ENCODE measurements at places on chromosomes 4 and X.

DNA sequence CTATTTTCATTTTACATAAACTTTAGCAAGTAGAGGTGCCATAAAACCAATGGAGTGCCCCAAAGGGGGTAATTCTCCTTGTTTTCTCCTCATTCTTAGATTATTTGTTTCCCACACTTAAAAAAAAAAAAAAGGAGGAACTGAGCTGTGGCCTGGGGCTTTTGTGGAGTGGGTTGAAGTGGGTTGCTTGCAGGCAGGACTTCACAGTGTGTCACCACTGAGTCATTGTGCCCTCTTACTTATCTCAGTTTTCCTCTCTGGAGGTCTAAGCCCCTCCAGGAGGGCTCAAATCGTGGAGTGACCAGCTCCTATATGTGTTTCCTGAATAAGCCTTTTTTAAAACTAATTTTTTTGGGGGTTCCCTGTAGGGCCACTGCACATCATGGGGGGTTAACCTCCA is 69.0 kb downstream of the SLC16A2 start:
- no peak for DNase-seq

GRCh38 chr4:165609653-165610052 is 230.8 kb downstream of the CPE start:
- DNase-seq, result no peak

DNA sequence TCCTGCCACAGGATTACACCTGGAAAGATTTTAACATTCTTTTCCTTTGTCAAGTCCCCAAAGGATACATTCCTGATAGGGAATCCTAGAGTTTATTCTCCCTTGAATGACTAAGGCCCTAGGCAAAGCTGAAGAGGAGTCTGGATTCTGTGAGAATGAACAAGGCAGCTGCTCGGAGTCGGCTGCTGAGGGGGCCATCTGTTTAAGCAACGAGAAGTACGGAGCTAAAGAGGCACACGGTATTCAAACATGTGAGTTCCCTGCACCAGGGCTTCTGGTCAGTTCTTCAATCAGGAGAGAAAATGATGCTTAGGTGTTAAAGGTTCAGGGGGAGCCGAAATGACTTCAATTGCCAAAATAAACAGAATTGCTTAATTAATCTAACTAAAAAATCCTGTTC is 97.6 kb downstream of the MGST2 start:
- DNase-seq, result no peak

- DNase-seq, result peak; percentile 19
Observed at GRCh38 chr4:128803783-128804182, 5.7 kb upstream of the JADE1 start.

GRCh38 chrX:119105826-119106225 is 21.8 kb downstream of the KIAA1210 start:
- DNase-seq, result no peak

GRCh38 chr4:143488687-143489086 is 24.8 kb upstream of the SMARCA5 start:
- no peak for DNase-seq

GRCh38 chr4:151408630-151409469 is at the start of gene FHIP1A:
Gene FHIP1A, plus strand, starts transcription at chr4:151409176. Its CDS starts 157,084 bp downstream, at chr4:151566260.
- DNase-seq, result peak; percentile 80

GRCh38 chrX:36214924-36215323 is 295.4 kb downstream of the CFAP47 start:
- no peak for DNase-seq

DNA sequence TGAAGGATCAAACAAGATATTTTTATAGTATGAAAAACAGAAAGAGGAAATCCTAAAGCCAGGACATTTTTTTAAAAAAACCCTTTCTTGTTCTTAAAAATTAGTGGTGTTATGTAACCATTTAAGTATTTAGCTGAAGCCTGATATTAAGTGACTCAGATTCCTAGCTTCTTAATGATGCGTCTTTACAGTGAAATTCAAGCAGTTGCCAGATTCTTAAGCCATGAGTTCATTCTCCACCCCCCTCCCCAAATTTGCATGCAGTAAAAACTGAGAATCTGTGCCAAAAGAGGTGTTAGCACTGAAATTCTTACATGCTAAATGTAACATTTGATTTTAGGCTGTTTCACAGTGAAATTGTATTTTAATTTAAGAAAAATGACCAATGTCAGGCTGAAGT is 180.8 kb downstream of the RAPGEF2 start:
- DNase-seq, result no peak

- no peak for DNase-seq
Observed at GRCh38 chr4:60737858-60738257, 462.3 kb upstream of the ADGRL3 start.

DNA sequence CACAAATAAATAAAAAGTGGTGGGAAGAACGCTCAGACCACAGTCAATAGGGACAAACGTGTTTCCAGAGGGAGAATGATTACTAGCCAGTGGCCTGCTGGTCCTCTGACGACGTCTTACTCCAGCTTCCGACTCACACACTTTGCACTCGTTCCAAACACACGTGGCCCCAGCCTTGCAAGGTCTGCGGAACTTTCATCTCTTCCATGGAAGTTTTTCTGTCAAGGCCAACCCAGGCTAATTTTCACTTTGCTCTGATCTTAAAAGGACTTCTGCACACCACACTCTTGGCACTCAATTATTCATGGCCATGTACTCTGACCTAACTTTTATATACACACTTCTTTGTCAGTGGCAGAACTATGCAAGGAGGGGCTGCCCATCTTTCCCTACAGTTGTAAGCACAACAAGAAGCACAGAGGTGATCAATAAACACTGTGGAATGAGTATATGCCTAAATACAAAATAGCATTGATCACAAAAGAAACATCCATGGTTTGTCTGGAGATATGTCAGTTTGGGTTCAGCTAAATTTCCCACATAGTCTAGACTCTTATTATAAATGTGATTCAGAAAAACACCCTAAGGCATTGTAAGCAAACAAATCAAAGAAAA is 69.4 kb downstream of the STX18 start:
- DNase-seq, result no peak

DNA sequence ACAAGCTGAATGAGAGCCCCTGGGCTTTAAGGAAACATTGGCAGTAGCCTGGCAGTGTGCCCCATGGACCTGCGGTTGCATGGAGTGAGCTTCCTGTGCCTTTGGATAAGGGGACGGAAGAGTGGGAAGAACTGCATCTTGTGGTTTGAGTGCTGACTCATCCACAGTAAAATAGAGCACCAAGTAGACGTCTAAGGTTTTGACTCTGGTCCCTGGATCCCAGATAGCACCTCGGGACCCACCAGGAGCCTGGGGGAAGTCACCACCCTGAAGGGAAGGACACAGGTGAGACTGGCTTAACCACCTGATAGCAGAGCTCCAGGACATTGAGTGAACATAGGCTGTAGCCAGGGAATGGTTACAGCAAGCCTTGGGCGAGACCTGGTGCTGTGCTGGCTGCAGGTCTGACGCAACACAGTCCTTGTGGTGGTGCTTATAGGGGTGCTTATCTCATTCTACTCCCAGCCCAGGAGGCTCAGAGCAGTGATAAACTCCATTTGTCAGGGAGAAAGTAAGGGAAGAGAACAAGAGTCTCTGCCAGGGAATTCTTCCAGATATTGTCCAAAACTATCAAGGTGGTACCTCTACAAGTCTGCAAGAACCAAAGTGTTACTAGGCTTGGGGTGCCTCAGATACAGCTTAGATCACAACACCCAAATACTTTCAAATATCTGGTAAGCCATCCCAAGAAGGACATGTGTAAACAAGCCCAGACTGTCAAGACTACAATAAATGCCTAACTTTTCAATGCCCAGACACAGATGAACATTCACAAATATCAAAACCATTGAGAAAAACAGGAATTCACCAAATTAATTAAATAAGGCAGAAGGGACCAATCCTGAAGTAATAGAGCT is 123.6 kb upstream of the TET2 start:
- no peak for DNase-seq

DNA sequence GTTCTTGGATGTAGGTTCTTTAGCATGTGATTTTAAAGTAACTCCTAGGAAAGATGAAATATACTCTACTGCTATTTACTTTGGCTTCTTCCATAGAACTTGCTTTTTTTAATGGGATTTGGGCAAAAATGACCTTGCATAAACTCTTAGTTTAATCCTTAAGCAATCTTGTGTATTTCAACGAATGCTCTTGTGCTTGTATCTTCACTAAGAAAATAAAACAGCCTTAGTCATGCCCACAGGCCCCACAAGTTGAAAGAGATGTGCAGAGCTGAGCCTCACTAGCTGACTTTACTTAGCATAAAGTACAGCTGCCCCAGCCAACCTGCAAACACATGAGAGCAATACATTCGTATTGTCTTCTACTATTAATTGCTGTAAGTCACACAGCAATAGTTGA is 1609.2 kb downstream of the STIM2 start:
- no peak for DNase-seq

DNA sequence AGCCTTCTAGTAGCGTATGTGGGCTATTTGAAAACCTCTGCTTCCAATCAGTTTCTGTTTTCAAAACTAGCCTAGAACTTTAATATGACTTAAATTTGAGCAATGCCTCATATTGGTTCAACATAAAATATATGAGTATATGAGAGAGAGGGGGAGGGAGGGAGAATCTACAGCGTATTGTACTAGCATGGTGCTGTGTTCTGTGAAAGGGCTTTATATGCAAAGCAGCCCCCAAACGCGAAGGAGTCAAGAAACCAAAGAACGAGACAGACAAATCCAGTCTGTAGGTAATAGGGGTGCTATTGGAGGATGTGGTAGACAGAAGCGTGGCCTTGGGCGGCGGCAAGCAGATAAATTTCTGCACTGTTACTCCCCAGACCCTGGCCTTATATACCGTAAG is 784 bp upstream of the ANXA5 start:
- no peak for DNase-seq

DNA sequence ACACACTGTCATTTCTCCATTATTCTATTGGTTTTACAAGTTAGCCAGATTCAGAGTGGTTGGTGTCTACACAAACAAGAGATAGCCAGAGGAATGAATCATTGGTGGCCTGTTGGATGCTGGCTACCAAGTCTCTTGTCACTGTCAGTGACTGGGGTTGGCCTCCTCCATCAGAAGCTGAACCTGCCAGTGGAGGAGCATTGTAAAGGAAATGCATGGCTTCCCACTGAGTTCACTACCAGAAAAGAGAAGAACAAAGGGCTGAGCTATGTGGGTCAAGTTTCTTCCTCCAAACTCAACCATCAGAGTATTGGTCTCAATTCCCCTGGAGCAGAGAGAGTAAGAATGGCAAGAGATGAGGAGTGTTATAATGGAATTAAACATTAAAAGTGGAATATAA is 26.5 kb upstream of the ANKRD50 start:
- DNase-seq, result no peak

- no peak for DNase-seq
Observed at GRCh38 chr4:163590103-163590502, 95.6 kb downstream of the TMA16 start.

- no peak for DNase-seq
Observed at GRCh38 chr4:188993871-188994270, 854.6 kb downstream of the TRIML1 start.

DNA sequence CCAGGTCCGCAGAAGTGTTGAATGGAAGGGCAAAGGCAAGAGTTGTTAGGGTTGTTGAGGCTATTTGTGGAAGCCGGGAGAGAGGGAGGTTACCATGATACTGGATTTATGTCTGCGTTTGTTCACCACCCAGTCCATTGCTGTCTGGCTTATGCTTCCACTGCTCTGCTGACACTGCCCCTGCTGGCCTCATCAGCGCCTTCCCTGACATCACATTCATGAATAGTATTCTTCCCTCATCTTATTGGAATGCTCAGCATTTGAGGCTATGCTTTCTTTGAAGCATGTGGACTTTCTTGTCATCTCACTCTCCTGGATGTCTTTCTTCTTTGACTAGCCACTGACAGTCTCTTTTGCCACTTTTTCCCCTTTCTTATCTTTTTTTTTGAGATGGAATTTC is 10.3 kb downstream of the GNL3L start:
- no peak for DNase-seq

- DNase-seq, result no peak
Observed at GRCh38 chrX:41142130-41142910, 57.1 kb downstream of the USP9X start.

- DNase-seq, result no peak
Observed at GRCh38 chr4:47852136-47852535, 14.3 kb upstream of the CORIN start.

DNA sequence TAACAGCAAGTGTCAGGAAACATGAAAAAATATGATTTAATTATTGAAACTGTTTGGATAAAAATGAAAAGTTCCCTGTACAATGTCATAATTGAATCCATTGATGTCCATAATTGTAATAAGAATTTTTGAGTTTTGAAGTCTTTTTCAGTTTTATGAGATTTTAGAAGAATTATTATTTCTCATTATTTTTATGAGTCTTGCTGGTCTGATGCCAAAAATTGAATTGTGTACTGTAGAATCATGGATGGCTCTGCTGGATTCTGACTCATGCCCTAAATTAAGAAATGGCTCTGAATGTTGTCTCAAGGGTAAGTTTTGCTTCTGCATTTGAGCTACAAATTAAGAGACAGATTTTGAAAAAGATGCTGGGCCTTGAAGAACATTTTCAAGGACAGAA is 132.8 kb upstream of the MAP9 start:
- no peak for DNase-seq

GRCh38 chrX:150487369-150488094 is 80.9 kb upstream of the MTM1 start:
- no peak for DNase-seq

DNA sequence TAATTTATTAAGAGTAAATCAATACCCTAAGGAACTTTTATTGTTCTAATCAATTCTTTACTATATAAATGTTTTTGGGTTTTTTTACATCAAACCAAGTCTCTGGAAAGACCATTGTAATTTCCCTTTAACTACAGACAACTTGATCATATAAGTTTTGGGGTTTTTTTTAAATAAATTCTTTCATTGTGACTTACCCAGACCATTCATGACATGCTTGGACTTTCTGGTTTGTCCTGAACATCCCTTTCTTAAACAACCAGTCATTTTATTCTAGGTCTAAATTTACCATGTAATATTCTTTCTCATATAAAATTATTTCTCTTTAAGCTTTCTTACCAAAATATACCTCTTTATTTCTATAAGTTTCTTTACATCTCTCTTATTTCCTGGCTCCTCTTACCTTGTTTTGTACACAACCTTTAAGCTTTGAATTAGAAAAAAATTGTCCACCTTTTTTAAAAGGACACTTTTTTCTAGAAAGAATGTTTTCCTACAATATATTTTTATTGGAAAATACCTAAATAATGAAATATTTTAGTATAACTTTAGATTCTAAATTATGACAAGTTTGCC is 8.4 kb downstream of the CNGA1 start:
- no peak for DNase-seq

DNA sequence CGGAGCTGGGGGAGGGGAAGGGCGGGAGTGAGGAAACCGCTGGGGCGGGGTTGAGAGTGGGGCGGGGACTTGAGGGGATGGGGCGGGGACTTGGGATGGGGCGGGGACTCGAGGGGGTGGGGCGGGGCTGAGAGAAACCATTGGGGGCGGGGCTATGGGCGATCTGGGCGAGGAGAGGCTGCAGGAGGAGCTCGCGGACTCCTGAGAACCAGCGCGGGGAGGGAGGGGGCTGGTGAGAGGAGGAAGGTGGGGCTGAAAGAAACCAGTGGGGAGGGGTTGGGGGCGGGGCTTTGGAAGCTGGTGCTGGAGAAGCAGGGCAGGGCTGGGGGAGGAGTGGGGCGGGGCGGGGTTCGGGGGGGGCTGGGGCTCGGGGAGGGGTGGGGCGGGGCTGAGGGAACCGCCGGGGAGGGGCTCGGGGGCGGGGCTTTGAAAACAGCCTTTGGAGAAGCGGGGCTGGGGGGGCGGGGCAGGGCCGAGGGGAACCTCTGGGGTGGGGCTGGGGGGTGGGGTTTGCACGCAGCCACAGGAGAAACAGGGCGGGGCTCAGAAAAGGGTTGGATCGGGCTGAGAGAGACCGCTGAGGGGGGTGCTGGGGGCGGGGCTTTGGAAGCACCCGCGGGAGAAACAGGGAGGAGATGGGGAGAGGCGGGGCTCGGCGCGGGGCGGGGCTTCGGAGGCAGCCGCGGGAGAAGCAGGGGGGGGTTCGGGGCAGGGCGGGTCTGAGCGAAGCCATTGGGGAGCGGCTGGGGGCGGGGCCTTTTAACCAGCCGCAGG is 777 bp upstream of the EOLA2 start:
- peak; percentile 87 for DNase-seq

All from activated naive CD4-positive, alpha-beta T cell treated with Interleukin-2 at 50 U/mL for 16 hours (primary cell).